Nucleus accumbens (tissue), 56 donors: ENCODE measurements at places on chromosomes 4 and X.

DNA sequence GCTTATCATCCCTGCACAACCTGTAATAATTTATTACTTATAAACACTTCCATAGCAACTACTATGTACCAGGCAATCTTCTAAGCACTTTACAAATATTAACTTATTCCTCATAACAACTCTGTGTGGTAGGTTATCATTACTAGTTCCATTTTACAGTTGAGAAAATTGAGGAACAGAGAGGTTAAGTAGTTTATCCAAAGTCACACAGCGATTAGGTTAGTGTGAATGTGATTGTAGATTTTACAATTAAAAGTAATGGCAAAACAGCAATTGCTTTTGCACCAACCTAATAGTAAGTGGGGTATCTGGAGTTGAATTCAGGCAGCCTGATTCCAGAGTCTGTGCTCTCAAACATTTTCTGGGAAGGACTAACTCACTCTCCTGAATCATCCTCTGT lies 348.9 kb downstream of the NKX6-1 start:
- no peak for DNase-seq

- DNase-seq: no peak
These were observed 7.2 kb upstream of the PITX2 start for GRCh38 chr4:110629780-110630687.

- no peak for DNase-seq
These were observed 314 bp downstream of the P2RY8 start for GRCh38 chrX:1536712-1537030.

DNA sequence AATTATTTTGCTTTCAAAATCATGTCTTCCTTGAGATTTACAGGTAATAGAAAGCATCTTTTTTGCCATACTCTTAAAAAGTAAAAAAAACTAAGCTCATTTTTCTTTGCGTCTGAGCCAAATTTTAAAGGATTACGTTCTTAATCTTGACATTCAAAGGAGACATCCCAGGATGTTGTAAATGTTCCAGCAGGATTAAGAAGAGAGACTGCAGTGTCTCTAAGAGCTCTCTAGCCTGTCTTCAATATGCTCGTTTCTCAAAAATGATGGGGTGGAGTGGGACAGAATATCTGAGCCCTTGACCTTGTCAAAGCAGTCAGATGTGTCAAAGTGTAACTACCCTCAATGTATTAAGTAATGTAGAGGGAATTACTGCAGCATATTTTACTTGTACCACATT lies 363.3 kb downstream of the PCDH7 start:
- DNase-seq: no peak

DNA sequence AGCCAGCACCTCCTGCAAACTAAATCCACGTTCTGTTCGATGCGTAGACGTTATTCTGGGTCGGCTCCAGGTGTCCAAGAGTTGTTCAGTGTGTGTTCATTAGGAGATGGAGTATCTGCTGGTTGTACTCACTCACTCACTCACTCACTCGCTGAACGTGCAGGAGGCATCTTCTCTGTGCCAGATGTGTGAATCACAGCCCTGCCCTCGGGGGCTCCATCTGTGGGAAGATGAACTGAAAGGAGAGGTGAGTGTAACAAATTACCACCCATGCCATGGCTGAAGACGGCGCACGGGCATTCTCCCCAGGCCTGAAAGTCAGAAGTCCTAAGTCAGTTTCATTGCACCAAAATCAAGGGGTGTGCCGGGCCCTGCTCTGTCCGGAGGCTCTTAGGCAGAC lies 16.1 kb downstream of the NSG1 start:
- DNase-seq: no peak

DNA sequence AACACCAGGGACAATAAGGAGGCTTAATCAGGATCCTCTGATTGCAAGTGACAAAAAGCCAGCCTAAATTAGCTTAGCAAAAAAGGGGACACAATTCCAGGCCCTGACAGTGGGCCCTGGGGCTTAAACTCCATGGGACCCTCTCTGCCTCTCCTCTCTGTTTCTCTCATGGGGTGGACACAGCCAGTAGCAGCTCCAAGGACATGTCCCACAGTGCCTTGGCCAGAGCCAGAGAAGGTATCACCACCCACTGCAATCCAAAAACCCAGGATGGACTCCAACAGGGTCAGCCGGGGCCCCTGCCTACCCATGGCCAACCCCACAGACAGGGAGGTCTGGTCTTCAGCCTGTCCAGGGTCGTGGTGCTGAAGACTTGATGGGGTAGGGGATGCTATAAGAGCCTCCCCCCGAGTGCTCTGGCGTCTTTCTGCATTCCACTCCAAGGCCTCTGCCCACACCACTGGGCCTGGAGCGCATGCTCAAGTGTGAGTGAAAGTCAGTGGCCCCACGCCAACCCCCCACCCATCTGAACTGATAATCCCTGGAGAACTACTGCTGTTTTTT lies 19.7 kb upstream of the PPP2R2C start:
- DNase-seq: no peak

DNA sequence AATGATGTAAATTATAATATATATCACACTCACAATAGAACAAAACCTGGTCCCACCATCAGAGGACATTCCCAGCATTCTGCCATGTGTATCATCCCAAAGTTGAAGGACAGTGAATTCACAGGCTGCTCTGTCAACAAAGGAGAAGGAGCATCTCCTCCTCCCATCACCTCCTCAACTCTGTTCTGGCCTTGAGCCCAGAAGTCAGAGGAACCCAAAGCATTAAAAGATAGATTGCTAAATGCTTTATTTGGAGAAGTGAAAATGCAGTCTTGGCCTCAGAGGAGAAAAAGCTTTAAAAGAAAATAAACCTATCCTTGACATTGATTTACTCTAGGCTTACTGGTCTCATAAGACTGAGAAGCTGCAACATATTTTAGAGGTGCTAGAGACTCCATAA lies 268.8 kb upstream of the RASGEF1B start:
- no peak for DNase-seq

DNA sequence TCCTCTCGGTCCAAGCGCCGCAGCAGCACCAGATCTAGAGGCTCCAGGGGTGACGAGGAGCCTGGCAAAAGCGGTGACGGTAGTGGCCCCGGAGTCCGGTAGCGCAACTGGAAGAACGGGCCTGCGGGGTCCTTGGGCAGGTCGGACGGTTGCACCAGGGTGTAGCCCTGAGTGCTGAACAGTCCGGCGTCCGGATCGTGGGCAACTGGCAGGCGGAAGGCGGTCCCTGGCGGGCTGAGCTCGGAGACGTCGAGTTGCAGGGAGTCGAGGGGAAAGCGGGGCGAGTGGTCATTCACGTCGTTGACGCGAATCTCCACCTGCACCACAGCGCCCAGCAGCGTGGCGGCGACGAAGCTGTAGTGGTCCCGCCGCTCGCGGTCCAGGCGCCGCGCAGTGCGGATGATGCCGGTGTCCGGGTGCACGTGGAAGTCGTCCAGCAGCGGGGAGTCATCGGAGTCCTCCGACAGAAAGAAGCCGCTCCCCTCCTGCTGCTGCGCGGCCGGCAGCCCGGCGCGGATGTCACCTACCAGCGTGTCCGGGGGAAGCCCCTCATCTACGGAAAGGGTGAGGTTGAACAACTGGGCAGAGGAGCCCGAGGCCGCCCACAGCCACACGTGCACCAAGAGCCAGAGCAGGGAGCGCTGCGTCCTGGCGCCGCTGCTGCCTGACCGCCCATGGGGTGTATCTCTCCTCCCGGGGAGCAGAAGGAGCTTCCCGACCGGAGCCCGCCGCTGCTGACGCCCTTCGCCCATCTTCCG lies 837 bp downstream of the DCHS2 start:
- no peak for DNase-seq

DNA sequence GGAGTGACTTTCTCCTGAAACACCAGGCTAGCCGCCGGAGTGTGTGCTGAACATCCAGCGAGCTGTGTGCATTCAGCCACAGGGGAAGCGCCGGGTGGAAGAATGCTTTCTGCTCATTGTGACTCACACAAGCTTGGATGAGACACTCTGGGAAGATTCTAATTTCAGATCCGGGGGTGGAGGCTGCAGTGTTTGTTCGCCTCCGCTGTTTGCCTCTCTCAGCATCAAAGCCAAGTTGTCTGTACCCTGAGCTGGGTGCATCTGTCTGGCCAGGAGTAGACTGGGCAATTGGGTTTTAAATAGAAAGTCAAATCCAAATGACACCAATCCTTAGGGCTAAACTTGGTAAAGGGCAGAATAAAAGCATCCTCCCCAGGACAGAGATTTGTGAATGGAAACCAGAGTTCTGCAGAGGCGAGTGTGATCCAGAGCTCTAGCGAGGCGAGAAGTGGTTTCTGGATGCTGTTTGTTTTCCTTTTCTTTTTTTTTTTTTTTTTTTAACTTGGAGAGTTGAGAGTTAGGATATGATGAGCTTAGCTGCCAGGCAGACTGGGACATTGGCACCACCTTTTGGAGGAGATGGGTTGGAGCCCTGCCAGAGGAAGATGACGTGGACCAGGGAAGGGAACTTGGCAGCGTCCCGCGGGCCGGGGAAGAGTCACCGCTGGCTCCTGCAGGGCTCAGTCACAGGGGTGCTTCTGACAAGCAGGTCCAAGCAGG lies 196.0 kb upstream of the PSAPL1 start:
- peak; percentile 19 for DNase-seq

DNA sequence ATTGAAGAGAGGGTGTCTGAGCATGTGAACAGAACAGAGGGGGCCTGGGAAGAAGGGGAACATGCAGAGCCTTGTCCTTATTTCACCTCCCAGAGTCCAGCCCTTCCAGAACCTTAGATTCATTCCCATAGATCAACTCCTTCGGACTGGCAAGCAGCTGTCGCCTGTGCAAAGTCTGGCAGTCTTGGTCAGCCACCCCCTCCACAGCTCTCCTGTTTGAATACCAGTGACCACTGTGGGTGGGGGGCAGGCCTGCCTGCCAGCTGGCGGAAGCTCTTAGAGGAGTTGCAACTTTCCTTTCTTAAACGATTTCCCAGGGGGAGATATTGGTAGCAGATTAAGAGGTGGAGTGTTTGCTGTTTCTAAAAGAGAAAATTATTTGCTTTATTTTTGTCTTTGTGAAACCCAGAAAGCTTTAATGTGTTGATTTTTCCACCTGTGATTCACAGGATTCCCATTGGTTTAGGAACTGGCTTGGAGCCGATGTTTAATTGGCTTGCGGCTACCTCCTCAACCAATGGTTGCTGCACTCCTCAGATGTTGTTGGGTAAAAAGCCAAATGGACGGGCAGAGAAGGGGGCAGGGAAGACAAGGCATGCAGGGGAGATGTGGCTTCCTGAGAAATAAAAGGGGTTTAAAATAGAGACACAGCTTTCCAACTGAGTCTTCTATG lies 62.2 kb upstream of the PRPS1 start:
- no peak for DNase-seq
